ENCODE measurements at places on chromosomes 2 and 18.

- DNase-seq: no peak
These were observed 80.6 kb downstream of the NBAS start for GRCh38 chr2:15480552-15480951.

DNA sequence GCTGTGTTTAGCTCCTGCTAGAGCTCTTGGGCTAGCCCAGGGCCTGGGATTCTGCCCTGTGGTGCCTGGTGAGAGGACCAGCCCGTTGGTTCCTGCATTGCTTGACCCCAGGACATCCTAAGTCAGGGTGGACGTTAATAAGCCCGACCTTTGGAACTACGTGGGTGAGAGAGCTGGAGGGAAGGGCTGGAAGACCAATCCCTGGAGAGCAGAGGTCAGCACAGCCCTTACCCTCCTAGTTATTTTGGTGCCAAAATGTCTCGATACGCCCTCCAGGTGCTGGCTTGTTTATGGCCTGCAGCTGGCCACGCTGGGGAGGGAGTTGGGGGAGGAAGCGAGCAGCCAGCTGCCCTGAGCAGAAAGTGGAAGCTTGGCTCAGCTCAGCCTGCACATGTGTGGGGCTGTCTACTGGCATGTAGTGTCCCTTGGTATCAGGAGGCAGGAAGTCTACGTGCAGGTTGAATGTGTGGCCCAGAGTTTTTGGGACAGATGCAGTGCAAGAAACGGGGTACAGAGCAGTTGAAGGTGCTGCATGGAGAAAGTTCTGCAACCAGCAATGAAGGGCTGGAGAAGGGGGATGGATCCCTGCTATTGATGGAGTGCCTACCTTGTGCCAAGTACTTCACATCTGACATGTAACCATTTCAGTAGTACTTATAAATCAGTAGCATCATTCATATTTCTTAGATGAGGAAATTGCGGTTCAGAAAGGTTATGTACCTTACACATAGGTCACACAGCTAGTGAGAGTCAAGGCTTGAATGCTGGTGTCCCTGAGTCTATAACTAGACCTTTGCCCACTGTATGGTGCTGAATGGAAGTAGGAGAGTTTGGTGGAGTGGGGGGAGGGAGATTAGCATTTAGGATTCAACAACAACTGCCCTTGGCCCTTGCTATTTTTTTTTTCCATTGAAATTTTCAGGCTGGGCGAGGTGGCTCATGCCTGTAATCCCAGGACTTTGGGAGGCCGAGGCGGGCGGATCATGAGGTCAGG, 5.0 kb upstream of the DGKD start:
- DNase-seq: no peak

- DNase-seq: no peak
These were observed 14.9 kb downstream of the TYW5 start for GRCh38 chr2:199940373-199940772.

GRCh38 chr18:49123431-49123830, 172.7 kb upstream of the SMAD7 start:
- DNase-seq: no peak

DNA sequence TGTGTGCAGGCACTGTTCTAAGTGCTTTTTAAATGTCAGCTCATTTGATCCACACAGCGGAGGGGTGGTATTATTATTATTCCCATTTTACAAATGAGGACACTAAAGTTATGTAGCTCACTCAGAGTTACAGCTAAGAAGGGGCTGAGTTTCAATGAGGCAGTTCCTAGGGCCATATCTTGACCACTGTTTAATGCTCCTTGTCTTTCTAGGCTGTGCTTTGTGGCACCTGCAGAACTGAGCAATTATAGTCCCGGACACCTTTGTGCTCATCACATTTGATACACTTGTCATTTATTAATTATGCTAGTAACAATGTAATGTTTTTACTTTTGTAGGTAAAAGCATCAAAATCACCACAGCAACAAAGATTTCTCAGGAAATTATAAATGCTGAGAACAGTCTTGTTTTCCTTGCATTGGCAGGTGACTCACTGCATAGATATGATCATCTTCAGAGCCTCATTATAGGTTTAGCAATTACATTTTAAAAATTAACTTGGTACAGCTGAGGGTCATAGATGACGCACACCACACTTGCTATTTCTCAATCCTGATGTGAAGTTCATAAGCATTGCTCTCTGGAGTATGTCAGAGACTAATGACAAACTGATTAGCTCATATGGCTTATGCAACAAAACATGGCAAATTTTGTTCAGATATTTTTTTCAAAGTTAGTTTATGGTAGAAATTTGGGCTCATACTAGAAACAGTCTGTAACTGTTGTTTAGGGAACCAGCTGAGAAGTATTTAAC, 366.8 kb downstream of the TGIF1 start:
- DNase-seq: no peak

GRCh38 chr2:23487735-23488492, 102.9 kb downstream of the KLHL29 start:
- DNase-seq: no peak

DNA sequence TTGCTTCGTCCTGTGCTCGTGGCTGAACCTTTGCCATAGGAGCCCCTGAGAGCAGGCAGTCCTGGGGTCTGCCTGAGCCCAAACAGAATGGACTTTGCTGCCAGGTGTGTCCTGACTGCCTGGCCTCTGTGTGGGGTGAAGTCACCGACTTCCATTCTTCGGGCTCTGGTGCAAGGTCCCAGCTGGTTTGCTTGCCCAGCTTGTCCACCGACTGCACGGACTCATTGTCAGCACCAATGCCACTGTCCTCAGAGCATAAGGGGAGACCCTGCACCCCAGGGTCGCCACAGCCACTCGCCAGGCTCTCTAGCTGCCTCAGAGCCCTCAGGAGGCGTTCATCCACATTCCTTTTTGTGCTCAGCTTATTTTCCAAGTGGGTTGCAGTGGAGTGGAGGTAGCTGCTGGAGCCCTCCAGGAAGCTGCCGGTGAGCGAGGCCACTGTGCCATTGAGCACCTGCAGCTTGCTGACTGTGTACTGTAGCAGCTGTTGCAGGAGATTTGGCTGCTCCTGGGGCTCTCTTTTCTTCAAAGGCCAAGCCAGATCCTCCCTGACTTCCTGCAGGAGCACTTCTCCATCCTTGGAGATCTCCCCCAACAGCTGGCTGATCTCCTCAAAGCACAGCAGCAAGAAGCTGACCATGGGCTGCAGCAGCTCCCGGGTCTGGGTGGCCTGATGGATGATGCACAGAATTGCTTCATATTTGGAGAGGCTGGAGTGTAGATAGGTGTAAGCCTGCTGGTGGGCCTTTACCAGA, 1.2 kb downstream of the PCARE start:
- DNase-seq: no peak

DNA sequence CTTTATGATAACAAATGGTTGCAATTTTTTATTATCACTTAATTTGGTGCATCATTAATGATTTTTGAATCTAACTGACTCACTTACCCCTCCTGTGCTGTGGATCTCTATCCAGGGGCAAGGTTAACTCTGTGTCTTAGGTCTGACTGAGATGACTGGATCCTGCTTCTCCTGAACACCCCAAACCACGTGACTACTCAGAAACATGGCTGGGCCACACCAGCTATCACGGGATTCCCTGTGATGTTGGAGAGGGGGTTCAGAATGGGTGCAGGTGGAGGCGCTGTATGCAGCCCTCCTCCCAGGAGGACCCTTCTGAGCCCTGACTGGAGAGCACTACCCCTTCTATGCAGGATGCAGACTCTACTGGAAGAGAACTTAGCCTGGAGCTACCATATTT, 152.4 kb upstream of the CAPN13 start:
- no peak for DNase-seq

- DNase-seq: no peak
These were observed 50.8 kb downstream of the ATOH8 start for GRCh38 chr2:85804583-85804982.

- no peak for DNase-seq
These were observed 151.2 kb downstream of the ANTXR1 start for GRCh38 chr2:69164061-69164778.

GRCh38 chr2:159933727-159934049, 128.7 kb downstream of the PLA2R1 start:
- no peak for DNase-seq

- DNase-seq: peak; percentile 32
These were observed 10.0 kb upstream of the D2HGDH start for GRCh38 chr2:241724259-241724974.

DNA sequence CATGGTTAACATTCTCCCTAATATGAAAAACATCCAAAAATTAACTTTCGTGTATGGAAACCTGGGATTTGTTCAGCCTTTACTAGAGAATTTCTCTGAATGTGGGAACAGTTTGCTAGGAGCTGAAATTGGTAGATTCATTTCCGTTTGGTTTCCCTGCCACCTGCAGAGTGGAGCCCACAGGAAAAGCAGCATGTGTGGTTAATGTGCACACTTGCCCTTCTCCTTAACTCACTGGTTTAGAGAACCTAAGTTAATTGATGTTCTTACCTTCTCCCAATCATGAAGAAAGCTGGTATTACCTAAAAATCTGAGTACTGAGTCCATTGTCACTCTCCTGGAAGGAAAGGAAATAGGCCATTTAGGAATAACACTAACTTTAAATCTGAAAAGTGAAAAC, 37.6 kb upstream of the ASXL3 start:
- DNase-seq: no peak

- no peak for DNase-seq
These were observed 64.5 kb downstream of the LRPPRC start for GRCh38 chr2:43931293-43931692.

DNA sequence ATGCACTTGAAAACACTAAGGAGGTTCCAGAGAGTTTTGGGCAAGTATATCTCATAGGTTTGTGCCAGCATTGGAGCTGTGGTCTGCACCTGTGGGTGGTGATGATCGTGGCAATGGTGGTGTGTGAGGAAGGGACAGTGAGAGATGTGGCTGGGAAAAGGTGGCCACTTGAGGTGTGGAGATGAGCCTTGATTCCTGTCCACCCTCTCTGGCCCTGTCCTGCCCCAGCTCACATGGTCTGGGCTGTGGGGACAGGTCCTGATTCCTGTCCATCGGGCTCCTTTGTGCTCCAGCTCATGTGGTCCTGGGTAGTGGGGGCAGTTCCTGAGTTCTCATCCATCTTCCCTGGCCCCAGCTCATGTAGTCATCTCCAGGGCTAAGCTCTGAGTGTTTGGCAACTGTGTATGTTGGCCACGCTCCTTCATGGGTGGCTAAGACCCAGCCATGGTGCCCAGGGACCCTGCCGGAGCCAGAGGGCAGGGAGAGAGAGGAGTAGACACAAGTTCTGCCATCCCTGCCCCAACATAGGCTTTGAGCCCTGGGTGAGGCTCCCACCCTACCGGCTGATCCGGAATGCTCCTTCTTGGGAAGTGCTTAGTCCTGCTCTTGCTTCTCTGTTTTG, 294.4 kb upstream of the HDAC4 start:
- DNase-seq: no peak

GRCh38 chr2:239789711-239790110, 235.4 kb downstream of the NDUFA10 start:
- no peak for DNase-seq

DNA sequence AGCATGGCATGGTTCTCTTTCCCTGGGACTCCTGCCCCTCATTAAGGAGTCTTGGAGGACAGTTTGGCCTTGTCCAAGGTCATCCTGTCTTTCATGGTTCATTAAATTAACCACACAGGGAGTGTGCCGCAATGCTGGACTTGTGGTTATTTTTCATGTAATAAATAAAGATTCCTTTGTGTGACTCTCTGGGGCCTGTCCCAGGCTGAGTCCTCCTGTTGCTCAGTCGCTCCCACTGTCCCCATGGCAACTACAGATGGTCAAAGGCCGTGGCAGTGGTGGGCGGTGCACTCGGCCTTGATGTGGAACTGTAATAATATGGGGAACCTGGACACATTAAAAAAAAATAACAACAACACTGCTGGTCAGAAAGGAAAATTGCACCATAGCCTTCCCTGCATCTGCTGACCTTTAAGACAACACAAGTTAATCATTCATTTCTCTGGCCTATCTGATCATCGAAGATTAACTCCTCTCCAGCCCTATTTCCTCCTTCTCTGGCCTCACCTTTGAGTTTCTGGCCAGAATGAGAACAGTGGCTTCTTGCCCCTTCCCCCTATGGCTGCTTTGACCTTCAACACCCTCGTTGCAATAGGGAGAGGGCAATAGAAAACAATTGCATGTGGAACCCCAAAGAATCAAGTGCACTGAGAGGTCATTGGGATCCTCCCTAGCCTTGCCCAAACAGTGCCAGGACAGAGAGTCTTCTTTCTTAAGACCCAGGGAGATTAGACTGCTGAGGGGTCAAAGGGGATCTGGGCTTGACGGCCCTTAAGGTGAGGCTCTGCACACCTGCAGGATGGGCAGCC, 44.7 kb downstream of the PSD4 start:
- no peak for DNase-seq

DNA sequence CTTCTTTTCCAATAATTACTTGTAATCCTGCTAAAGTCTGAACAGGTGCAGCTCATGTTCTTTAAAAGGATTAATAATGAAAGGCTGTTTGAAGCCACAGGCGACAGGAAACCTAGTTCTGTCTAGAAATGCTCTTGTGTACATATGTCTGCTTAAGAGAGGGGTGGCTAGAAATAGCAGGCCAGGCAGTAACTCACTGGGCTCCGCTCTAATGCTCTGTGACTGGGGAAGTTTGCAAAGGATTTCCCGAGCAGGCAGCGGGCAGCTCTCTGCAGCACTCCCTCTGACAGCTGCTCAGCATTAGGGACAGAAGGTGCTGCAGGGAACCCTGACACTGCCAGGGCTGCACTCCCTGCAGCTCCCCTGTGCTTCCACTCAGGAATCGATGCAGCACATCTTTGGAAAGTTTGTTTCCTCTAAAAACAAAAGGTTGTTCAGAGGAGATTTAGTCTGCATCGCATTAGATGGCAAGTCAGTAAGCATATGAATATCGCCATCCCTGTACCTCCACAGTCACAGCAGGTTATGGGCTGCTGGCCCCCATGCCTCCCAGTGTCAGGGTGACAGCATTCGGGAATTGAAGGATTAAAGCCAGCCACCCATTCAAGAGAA, 33.1 kb upstream of the TTC39C start:
- no peak for DNase-seq

DNA sequence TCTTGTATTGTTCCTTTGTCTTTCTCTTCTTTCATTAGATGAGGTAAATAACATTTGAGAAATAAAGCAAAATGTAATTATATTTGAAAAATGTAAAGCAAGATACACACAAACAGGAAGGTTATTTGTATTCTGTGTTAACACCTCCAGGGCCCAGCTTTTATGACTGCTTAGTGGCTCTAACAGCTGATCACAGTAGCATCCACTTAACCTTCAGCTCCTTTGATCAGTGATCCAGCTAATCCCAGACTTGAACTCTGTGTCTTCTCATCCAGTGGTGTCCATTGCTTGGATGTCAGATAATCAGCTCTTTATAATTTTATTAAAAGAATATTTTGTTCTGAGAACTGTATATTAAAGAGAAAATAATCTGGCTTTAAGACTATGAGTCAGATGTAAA, 44.5 kb downstream of the PSMD14 start:
- no peak for DNase-seq

DNA sequence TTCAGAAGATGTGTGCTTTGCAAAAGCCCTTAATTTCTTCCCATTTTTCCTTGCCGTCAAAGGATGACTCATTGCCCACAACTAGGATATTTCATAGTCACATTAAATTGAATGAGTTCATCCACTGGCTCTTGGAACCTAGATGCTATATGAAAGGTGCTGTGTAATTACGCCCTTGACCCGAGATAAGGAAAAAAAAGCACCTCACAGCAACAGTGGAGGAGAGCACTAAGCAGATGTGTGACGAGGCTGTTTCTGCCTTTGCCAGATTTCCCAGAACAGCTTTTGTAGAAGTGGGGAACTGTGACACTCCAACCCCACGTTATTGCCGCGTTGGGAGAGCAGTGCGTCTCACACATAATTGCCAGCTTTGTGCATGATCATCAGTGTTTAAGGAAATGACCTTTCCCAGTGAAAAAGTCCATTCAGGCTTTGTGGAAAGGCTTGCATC, 33.3 kb upstream of the TMEM87B start:
- DNase-seq: no peak
